ENCODE measurements at places on chromosomes 2 and 18. TPM values are rescaled to one million over a fixed set of nuclear protein-coding genes. Genes with fewer than 3 reads are reported as not detected.

- H3K27ac ChIP-seq: no peak overlapping the region
- no peak overlapping the region for H3K4me3 ChIP-seq
- no peaks in the 10 kb centered on the region for H3K27me3 ChIP-seq
- DNase-seq: no peak
- H3K36me3 ChIP-seq: peaks cover 3% of the 10 kb centered on the region
- no peaks in the 10 kb centered on the region for H3K4me1 ChIP-seq
Observed at GRCh38 chr2:38360177-38360576, 16.9 kb downstream of the ATL2 start.

GRCh38 chr2:47218066-47218581 lies 63.0 kb upstream of the STPG4 start:
- H3K36me3 ChIP-seq: no peaks in the 10 kb centered on the region
- H3K4me3 ChIP-seq: no peak overlapping the region
- H3K4me1 ChIP-seq: no peaks in the 10 kb centered on the region
- no peak overlapping the region for H3K27ac ChIP-seq

GRCh38 chr2:149170911-149171310 lies 132.4 kb downstream of the LYPD6B start:
- no peak overlapping the region for H3K4me3 ChIP-seq
- H3K36me3 ChIP-seq: no peaks in the 10 kb centered on the region
- H3K4me1 ChIP-seq: peaks cover 5% of the 10 kb centered on the region
- H3K27me3 ChIP-seq: no peaks in the 10 kb centered on the region
- H3K27ac ChIP-seq: no peak overlapping the region

GRCh38 chr2:44055664-44056063 lies 59.9 kb upstream of the LRPPRC start:
- DNase-seq: no peak
- peaks cover 23% of the 10 kb centered on the region for H3K4me1 ChIP-seq
- peaks cover 3% of the 10 kb centered on the region for H3K36me3 ChIP-seq
- H3K27me3 ChIP-seq: no peaks in the 10 kb centered on the region

GRHL1 gene
- total RNA-seq: 1.7 TPM

GRCh38 chr2:230668939-230669303 lies 43.7 kb upstream of the CAB39 start:
- H3K36me3 ChIP-seq: no peaks in the 10 kb centered on the region
- H3K27ac ChIP-seq: no peak overlapping the region
- no peak overlapping the region for H3K4me3 ChIP-seq
- DNase-seq: no peak

DNA sequence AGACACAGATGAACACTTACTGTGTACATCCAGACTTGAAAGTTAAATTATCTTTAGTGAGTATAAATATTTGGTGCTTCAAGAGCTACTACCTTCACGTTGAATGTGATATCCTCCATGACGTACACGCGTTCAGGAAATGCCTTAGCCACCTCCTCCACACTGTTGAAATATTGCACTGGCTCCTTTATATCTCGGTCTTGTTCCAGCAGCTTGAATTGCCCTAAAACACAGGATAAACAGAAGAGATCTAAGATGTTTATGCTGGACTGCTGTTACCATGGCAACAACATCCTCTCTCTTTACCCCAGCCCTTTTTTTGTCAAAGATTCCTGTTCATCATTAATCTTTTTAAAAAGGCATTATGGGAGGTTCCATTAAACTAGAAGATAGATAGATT lies 120.3 kb downstream of the MEP1B start:
- H3K36me3 ChIP-seq: no peaks in the 10 kb centered on the region
- DNase-seq: no peak
- peaks cover 9% of the 10 kb centered on the region for H3K27me3 ChIP-seq
- H3K27ac ChIP-seq: peak overlapping the region; percentile 79

WDR7 gene
- total RNA-seq: 42.0 TPM

DNA sequence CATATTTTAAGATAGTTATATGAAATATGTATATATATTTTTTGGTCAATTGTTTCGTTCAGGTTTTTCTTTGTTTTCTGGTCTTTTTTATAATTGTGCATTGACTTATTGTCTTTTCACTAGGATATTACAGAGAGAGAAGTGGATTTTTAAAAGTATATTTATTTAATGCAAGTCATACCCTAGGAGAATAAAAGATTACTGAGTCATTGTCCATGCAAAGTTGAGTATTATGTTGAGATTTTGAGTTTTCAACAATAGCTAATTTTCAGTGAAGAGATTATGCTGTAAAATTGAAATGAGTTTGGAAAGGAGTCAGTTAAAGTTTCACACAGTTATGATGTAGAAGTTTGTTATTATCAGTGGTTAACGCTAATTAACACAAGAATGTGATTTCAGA lies 203.6 kb upstream of the SPRED2 start:
- H3K4me1 ChIP-seq: peaks cover 2% of the 10 kb centered on the region
- DNase-seq: no peak
- peaks cover 2% of the 10 kb centered on the region for H3K27me3 ChIP-seq

PPP1R1C gene
- 0.97 TPM for total RNA-seq

DNA sequence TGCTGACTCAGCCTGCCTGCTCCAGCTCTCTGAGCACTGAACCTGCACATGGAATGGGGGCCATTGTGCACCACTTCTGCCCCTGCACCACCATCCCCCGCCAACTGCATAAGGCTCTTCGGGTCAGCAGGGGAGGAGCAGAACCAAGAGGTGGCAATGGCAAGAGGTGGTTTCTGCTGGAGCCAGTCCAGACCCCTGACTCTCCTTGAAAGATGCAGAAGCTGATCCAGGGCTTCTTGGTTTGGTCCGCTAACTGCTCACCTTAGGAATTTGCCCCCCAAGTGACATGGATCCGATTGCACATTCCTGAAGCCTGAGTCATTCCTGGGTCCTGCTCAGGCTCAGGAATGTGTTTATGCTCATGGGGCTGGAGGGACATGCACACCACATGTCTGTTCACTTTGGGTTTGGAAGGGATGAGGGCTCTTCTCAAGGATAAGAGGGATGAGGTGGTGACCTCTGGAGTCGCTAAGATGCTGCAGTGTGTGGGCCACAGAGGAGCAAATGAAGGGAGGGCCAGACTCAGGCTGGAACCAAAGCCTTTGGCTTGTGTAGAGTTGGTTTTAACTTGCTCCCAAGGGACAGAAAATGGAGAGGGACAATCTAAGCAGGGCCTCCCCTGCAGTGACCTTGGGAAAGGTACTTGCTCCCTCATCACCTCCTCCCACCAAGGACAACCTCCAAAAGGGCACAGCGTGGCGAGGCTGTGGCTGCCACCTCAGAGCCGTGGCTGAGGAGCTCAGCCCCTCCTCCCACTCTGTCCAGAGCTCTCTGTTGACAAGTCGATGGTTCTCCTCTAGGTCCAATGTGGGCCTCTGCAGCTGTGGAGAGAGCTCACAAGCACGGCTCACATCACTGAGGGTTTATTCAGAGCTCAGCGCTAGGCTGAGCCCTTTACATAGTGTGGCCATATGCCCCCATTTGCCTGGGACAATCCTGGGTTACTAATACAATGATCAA lies 66.2 kb downstream of the HS1BP3 start:
- no peak overlapping the region for H3K4me3 ChIP-seq
- peak overlapping the region; percentile 70 for H3K27ac ChIP-seq
- DNase-seq: no peak
- peaks cover 32% of the 10 kb centered on the region for H3K4me1 ChIP-seq
- H3K27me3 ChIP-seq: peaks cover 10% of the 10 kb centered on the region

DNA sequence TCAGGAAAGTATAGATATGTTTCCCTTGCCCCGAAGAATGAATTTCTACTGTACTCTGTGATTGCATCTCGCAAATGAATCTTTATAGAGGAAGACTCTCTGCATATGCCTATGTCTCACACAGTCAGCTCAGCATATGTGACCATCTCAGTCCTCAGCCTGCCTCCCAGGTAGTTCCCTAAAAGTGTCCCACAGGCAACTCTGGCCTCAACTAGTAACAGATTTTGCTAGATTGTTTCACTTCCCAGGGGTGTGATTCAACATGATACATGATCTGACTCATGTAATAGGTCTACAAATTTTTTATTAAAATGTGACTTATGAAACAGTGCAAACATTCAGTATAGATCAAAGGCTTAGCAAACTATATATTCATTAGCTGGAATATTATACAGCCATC lies 296.6 kb upstream of the CRIM1 start:
- H3K4me1 ChIP-seq: peaks cover 26% of the 10 kb centered on the region
- no peaks in the 10 kb centered on the region for H3K36me3 ChIP-seq
- H3K27ac ChIP-seq: peak overlapping the region; percentile 80
- no peak for DNase-seq
- H3K4me3 ChIP-seq: no peak overlapping the region

- H3K36me3 ChIP-seq: no peaks in the 10 kb centered on the region
- no peaks in the 10 kb centered on the region for H3K4me1 ChIP-seq
- no peaks in the 10 kb centered on the region for H3K27me3 ChIP-seq
- H3K27ac ChIP-seq: no peak overlapping the region
- no peak overlapping the region for H3K4me3 ChIP-seq
- no peak for DNase-seq
Observed at GRCh38 chr2:68423966-68424650, 43.0 kb downstream of the FBXO48 start.

GRCh38 chr18:38956068-38956467 lies 1390.5 kb upstream of the CELF4 start:
- DNase-seq: no peak
- no peaks in the 10 kb centered on the region for H3K4me1 ChIP-seq
- no peak overlapping the region for H3K27ac ChIP-seq
- no peaks in the 10 kb centered on the region for H3K27me3 ChIP-seq
- H3K4me3 ChIP-seq: no peak overlapping the region

- no peaks in the 10 kb centered on the region for H3K27me3 ChIP-seq
- no peaks in the 10 kb centered on the region for H3K4me1 ChIP-seq
- no peak overlapping the region for H3K27ac ChIP-seq
- DNase-seq: no peak
- H3K36me3 ChIP-seq: no peaks in the 10 kb centered on the region
Observed at GRCh38 chr2:37468170-37468569, 123.7 kb downstream of the QPCT start.

DNA sequence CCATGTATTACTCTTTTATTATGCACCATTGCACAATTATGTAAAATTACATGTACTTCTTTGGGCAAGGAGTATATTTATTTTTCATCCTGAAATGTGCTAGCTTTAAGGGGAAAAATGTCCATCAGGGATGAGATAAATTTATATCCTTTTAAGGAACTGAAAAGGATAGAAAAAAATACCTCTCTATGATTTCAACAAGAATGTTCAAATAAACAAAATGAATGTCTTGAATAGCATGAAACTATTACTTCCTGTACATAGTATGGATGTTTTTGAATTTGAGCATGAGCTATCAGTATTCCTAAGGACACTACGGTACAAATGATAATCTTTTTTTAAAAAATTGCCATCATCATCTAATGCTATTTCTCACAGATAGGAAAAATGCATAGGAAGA lies 1611.9 kb upstream of the ZEB2 start:
- no peaks in the 10 kb centered on the region for H3K4me1 ChIP-seq
- no peak for DNase-seq
- H3K4me3 ChIP-seq: no peak overlapping the region
- H3K27me3 ChIP-seq: no peaks in the 10 kb centered on the region

DNA sequence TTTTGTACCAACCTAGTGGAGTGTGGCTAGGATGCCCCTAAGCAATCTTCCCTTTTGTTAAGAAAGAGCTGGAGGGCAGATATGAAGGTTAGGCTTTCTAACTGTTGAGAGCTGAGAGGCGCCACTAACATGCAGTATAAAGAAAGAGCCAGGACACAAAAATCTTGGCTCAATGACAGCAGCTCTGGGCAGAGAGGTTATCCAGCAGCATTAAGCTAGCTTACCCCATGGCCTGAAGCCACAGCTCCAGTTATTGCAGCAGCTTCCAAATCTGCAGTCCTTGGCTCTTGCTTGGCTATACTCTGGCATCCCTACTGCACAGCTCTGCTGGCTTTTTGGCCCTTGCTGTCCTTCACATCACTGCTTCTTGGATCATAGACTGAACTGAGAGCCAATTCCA lies 213.4 kb downstream of the GPD2 start:
- H3K4me1 ChIP-seq: no peaks in the 10 kb centered on the region
- no peak overlapping the region for H3K4me3 ChIP-seq
- H3K27me3 ChIP-seq: peaks cover 1% of the 10 kb centered on the region
- H3K36me3 ChIP-seq: no peaks in the 10 kb centered on the region

DNA sequence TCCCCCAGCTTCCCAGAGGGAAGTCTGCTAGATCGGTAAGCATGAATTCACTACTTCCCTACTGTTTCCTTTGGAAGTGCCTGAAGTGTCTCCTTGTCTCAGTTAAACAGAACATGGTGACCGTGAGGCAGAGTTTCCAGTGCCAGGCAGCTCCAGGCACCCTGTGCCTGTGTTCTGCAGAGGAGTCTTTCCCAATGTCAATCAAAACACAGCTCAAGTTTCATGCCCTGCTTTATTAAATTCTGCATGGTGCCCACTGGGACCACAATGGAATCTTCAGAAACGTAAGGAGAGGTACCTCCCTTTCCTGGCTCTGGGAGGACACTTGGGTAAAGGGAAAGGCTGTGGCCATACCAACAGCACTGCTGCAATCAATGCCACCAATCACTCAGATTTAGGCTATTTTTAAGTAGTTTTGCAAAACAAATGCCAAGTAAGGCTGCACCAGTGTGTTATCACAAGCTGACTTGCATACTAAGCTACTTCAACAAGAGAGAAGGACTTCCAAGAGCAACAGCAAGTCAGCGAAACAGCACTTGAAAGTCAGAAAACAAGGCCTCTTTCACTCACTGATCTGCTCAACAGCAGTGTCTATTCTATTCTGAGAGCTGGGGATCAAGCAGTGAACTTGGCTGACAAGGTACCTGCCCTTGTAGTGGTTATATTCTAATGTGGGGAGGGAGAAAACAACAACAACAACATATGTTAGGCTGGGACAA lies 14.9 kb downstream of the LPIN2 start:
- peaks cover 16% of the 10 kb centered on the region for H3K4me1 ChIP-seq
- no peak overlapping the region for H3K4me3 ChIP-seq
- peaks cover 2% of the 10 kb centered on the region for H3K27me3 ChIP-seq
- H3K36me3 ChIP-seq: peaks cover 26% of the 10 kb centered on the region
- no peak for DNase-seq

GRCh38 chr2:84919885-84920580 lies 14.6 kb downstream of the TMSB10 start:
- H3K27me3 ChIP-seq: peaks cover 2% of the 10 kb centered on the region
- H3K27ac ChIP-seq: peak overlapping the region; percentile 6
- no peak overlapping the region for H3K4me3 ChIP-seq
- peaks cover 12% of the 10 kb centered on the region for H3K4me1 ChIP-seq

DNA sequence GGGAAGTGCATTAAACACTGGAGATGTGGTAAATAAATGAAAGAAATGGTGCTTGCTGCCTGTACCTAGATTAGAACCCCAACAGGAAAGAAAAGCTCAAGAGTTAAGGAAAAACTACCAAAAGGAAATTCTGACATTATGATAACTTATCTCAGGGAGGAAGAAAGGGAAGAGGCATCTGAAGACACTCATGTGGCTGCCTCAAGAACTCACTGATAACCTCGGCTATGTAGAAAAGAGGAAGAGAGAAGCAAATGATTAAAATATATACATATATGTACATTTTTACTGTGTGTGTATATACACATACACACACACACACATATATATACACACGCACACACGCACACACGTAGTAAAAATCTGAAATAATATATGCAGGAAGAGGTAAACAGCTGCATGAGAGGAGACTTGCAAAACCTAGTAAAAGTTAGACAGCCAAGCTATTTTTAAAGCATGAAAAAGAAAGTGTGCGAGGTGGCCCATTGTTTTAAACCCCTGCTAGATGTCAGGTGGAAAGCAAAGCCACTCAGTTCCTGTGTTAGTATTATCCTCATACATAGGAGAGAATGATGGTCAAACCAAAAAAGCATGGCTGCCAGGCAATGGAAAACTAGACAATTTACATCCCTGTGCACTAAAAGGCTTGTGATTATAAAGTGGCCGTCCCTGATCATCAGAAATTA lies 483.0 kb upstream of the NRP2 start:
- no peaks in the 10 kb centered on the region for H3K36me3 ChIP-seq
- no peaks in the 10 kb centered on the region for H3K27me3 ChIP-seq
- no peak overlapping the region for H3K4me3 ChIP-seq
- DNase-seq: no peak
- H3K27ac ChIP-seq: peak overlapping the region; percentile 78

All from endothelial cell (in vitro differentiated cells).